ENCODE measurements at places on chromosomes 7 and 10.

DNA sequence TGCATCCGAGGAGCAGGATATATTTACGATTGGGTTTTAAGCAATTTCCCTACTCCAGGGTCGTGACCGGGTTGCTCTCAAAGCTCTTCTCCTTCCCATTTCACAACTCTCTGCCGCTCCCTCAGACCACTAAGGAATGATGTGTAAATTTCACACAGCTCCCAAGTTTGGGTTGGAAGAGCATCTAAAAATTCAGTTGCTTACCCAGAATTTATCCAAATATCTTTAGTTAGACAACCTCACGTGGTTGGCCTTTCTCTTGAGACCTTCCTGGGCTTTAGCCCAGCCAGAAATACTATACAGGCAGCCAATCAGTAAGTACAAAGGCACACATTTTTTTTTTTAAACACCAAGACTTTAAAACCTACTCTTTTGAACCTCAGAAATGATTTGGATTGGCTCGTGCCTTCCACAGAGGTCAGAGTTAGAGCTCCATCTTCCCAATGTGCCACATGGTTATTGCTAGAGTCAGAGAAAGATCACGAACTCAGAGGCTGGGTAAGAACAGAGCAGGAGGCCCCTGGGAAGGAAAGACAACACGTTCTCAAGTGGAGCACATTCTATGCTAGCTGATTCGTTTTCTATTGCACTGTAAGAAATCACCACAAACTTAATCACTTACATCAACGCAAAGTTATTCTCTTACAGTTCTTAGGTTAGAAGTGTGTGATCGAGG, 335.4 kb upstream of the MGMT start:
- DNase-seq: no peak

DNA sequence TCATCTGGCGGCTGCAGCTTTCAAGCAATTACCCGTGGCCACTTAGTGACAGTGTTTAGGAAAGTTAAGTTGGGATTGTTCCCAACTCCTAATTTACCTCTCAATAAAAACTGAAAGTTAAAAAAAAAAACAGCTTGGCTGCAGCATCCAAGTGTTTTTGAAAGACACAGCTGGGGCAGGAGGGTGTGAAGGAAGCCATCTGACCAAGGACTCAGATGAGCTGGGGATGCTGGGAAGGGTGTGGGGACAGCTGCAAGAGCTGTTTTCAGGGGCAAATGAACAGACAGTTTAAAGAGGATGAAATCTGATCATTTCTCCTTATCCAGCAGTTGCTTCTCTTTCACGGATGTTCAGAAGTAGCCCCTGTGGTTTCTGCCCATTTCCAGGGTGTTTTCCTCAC, 129.2 kb upstream of the CDCA7L start:
- DNase-seq: no peak

GRCh38 chr10:95273393-95274312, 17.1 kb downstream of the PDLIM1 start:
- DNase-seq: no peak

GRCh38 chr7:128115336-128115820, 84.1 kb upstream of the LRRC4 start:
- DNase-seq: no peak

DNA sequence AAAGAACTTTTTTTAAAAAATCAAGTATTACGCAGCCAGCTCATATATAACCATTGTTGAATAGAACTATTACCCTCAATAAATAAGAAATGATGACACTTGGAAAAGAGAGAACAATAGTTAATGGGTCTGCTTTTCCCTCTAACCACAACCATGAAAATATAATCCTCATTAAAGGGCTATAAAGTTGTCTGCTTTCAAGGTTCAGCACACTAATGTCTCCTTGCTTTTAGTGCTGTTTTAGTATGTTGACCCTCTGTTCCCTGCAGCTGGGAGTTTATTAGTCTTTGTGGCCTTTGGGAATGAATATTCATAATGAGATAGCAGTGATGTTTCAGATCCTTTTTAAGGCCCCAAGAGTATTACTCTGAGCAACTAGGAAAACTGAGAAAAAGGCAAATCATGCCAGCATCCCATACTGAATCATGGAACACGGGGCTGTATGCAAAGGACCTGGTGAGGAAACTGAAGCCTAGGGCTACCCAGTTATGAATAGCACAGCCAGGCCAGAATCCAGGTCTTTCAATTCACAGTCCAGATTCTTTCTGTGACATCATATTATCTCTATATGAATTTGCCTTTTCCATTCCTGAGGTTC, 332.0 kb upstream of the LRGUK start:
- no peak for DNase-seq

Measured in GM13976 (cell line).